ENCODE measurements at places on chromosomes 6 and 20.
A peak's percentile ranks its signal among the peaks of the same experiment; 100 is the strongest.

DNA sequence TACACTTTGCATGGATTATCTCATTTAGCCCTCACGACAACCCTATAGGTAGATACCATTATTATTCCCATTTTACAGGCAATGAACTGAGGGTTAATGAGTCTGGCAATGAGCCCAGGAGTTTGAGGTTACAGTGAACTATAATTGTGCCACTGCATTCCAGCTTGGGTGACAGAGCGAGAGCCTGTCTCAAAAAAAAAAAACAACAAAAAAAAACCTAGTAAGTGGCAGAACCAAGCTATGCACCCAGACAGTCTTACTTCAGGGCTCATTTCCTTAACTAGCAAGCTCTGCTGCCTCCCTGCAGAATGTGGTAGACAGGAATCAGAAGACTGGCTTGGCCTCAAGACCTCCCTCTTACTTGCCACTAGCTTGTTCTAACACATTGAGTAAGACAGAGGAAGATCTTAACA, 71.9 kb upstream of the RREB1 start:
- DNase-seq = no peak

DNA sequence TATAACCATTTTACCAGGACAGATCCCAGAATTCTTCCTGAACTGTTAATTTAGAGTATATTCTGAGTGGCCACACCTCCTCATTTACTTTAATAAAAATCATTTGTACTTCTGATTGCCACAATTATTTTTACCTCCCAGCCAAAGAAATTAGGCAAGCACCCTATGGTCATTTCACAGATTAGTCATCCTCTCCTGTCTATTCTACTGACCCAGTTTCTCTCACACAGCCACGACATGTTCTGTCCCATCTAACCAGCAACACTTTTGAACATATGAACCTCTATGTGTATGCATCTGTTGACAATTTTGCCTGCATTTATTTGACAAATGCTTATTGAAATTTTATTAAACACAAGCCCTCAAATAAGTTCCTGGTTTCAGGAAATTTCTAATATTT, 202.6 kb upstream of the STXBP5 start:
- no peak for DNase-seq

- DNase-seq = no peak
Measured at GRCh38 chr6:89792881-89793280, 26.7 kb downstream of the MDN1 start.

DNA sequence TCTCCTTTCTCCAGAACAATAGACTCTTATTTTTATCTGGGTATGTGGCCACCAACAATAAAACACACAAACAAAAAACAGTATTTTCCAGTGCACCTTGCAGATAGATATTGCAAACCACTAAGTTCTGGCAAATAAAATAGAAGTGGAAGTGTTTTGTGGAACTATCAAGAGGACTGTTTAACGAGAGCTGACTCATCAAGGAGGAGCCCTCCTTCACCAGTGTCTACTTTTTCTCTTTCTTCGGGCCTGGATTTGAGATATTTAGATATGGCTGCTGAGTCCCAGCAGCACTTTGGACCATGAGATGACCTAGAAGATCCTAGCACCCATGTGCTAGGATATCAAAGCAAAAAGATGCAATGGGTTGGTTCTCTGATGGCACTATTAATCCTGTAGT, 154.7 kb downstream of the AIG1 start:
- DNase-seq = no peak

DNA sequence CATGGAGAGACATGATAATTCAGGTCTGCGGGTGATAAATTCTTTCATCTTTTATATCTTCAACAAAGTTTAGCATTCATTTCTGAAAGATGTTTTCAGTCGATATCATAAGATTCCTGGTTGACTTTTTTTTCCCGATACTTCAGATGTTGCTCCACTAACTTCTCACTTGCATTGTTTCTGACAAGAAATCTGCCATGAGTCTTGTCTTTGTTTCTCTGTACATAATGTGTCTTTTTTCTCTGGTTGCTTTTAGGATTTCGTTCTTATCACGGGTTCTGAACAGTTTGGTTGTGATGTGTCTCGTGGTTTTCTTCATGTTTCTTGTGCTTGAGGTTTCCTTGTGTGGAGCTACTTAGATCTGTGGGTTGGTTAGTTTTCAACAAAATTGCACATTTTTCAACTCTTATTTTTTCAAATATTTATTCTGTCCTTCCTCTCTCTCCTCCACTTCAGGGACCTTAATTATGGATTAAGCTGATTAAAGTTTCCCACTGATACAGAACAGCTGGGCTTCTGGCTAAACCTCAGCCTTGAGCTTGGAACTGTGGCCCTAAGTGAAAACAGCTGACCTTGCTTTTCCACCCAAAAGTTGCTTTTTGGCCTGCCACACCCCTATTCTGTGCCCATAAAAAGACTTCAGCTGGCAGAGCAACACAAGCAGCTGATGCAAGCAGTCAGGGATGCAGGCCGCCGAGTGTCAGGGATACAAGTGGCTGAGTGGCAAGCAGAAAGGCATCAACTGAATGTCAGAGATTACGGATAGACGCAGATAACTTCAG, 97.9 kb upstream of the SNX9 start:
- peak; percentile 82 for DNase-seq

- no peak for DNase-seq
Measured at GRCh38 chr6:43495409-43495941, 14.7 kb downstream of the LRRC73 start.

GRCh38 chr20:41655962-41656618, 37.9 kb upstream of the CHD6 start:
- DNase-seq = no peak

GRCh38 chr6:125246566-125246965, 55.2 kb downstream of the HDDC2 start:
- DNase-seq = no peak

DNA sequence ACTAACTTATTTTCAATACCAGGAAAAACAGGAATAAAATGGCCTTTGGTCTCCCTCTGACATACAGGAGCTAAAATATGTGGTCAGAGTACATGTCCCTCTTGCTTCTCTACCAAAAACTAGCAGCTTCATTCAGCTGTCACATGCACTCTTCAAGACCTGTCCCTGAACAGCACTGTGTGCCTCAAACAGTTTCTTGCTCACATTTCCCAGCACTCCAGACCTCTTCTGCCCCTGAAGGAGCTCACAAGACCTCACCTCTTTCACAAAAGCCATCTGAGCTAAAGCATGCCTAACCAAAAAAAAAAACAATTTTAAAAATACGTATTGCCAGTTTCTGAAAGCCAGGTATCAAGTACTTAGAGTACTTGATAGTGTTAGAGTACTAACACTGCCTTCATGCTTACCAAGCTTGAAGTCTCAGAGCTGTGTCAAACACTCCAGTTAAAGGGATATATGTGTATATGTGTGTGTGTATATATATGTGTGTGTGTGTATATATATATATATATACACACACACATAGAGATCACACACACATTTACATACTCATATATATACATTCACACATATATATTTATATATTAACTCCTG, 148.3 kb upstream of the POU3F2 start:
- no peak for DNase-seq

DNA sequence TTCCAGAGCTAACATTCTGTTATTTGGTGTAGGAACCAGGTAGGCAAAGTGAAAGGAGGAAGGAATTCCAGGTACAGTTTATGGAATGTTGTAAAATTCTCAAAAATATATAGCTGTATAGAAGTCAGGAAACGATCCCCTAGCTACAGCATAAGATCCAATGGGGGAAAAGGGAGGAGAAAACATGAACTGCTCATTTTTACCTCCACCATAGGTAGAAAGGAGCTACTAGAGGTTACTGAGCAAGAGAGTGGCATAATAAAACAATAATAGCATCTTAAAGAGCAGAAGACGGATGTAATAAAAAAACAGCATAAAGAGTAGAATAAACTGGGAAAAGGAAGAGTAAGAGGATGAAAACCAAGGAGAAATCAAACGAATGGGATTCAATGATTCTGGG, 26.9 kb downstream of the EPB41L2 start:
- DNase-seq = no peak
